Immature natural killer cell (primary cell): ENCODE measurements at places on chromosomes 6 and 20.
A peak's percentile ranks its signal among the peaks of the same experiment; 100 is the strongest.

DNA sequence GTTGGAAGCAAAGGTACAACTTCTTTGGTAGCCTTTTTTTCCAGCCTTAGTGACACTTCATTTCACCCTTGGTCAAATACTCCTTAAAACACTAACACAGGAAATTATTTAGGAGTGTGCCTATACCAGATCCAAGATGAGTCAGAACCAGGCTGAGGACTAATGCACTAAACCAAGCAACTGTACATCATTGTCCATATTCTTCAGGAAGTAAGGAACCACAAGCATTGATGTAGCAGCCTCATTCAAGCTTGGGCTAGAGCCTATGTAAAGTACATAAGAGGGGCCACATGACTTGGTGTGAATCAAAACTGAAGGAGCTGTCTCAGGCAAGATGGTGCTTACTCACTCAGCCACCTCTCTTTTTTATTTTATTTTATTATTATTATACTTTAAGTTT is 20.7 kb upstream of the ADGB start:
- DNase-seq: no peak

DNA sequence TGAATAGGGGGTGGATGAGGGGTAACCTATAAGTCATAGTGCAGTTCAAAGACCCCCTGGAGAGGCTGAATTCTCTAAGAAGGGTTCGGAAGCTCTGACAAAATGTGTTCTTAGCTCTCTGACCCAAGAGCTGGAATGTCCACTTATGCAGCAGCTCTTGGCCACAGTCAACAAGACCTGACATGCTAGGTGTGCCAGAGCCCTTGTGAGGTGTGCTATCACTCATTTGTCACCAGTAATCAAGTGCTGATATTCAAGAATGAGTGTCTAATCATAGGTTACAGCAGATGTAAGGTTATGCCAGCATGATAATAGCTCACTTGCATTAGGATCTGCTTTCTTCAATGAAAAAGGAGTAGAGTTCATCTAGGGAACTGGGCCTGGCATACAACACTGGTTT is 28.1 kb downstream of the TOMM6 start:
- no peak for DNase-seq

DNA sequence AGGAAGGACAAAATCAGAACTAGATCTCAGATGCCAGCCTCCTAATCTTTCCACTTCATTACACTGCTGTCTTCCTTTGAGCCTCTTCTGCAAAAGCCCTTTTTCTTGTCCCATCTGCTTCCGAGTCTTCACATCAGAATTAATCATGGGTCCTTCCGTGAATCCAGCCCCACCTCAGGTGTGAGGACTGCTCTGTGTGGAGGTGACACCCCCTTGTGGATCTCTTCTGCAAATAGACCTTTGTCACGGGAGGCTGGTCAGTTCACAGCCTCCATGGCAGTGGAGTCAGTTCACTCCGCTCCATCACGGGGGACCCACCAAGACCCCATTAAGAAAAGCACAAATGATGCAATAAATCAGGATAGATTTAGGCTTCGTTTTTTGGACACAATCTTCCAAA is 171.1 kb downstream of the ADAT2 start:
- DNase-seq: no peak

DNA sequence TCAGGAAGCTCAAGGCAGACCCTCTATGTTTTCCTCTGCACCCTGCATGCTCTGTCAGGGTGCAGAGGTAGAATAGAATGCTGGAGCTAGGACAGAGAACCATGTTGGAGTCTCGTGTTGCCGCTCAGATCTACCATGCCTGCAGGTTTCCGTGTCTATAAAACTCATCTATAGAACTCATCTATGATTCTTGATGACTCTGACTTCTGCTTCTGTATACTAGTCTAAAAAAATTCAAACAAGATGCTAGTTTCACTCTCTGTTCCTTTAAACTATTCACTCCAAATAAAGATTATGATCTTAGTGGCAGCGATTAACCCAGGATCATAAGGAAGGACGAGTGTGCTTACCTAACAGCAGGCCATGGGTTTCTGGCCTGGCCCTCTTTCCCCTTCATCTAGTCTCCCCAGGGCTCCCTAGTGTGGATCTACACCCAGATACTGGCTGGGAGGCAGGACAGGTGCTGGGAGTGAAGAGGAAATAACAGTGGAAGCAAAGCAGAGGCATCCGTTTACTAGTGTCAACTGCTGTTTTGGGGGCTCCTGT is 162.7 kb upstream of the SUPT3H start:
- no peak for DNase-seq

DNA sequence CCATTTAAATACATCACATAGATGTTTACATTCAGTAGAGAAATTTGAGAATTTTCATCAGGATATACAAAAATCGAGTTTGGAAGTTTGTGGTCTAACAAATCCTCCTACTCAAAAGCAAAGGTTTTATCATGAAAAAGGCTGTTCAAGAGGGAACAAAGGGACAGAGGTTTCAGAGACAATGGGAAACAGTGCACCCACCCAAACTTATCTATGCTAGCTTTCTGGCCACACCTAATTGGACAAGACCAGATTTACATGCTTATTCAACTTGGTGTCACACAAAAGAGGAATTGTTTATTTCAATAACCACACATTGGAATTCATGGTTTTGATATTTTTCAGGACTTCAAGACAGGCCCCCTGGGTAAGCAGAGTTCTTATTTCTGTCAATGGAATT is 28.4 kb upstream of the RSPO3 start:
- DNase-seq: no peak

GRCh38 chr6:2524090-2524489 is 226.6 kb downstream of the MYLK4 start:
- no peak for DNase-seq

DNA sequence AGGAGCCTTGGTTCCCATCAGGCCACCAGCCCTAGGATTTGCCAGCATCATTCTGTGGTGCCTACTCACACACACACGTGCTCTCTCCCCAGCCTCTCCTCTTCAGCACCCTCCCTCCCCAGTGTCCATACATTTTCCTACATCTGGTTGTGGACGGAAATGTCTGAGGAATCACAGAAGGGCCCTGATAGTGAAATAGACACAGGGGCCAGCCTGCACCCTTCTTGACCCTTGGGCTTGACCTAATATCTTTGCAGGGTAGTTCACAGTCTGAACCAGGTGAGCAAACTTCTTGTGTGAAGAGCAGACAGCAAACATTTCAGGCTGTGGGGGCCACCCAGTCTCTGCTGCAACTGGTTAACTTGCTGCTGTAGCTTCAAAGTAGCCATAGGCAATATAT is 108.5 kb upstream of the NXT1 start:
- no peak for DNase-seq

DNA sequence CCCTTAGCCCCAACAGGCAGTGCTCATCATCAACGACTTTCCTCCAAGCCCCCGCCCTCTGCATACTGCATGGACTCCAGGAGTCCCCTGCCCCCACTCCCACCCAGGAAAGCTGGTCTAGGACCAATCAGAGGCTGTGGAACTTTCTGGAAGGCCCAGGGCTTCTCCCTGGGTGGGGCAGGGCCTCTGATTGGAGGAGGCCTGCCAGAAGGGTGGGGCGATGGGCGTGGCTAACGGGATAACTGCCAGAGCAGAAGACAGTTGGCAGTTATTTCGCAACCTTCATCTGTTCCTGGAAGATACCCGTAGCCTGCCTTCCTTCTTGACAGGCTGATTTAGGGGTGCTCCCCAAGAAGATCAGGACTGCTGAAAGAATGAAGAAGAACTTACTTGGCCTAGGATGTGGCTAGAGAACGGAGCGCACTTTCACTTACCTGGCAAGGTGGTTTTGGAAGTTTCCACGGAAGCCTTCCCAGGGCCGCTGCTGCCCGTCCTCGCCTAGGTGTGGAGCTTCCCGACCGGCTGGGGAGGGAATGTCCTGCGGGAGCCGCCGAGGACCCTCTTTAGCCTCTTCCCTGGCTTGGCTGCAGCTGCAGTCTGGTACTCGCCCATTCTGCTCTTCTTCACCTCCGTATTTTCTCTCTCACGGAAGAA is 209.0 kb downstream of the LRFN2 start:
- DNase-seq: no peak

DNA sequence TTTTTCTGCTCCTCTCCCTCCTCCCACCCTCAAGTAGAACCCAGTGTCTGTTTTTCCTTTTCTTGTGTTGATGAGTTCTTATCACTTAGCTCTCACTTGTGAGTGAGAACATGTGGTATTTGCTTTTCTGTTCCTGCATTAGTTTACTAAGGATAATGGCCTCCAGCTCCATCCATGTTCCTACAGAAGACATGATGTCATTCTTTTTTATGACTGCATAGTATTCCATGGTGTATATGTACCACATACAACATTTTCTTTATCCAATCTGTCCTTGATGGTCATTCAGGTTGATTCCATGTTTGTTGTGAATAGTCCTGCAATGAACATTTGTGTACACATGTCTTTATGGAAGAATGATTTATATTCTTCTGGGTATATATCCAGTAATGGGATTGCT is 81.0 kb downstream of the TOX2 start:
- no peak for DNase-seq

DNA sequence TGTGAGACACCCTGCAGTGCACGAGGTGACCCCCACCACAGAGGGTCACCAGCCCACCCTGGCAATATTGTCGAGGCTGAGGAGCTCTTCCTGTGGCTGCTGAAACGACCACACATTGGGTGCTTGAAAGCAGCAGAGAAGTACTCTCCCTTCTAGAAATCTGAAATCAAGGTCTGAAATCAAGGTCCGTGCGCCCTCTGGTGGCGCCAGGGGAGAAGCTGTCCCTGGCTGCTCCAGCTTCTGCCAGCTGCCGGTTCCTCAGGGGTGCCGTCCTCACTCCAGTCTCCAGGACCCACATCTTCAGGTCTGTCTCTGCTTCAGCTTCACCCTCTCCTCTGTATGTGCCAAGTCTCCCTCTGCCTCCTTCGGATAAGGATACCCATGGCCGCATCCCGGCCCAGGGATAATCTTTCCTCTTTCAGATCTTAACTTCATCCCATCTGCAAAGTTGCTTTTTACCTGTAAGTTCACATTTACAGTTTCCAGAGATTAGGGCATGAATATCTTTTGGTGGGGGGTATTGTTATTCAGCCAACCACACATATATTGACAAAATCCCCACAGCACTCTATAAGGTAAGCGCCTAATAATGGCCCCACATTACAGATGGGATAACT is 108.3 kb upstream of the PHACTR3 start:
- DNase-seq: peak; percentile 38

- DNase-seq: no peak
These were observed 1.4 kb downstream of the SPO11 start for GRCh38 chr20:57330998-57331397.

DNA sequence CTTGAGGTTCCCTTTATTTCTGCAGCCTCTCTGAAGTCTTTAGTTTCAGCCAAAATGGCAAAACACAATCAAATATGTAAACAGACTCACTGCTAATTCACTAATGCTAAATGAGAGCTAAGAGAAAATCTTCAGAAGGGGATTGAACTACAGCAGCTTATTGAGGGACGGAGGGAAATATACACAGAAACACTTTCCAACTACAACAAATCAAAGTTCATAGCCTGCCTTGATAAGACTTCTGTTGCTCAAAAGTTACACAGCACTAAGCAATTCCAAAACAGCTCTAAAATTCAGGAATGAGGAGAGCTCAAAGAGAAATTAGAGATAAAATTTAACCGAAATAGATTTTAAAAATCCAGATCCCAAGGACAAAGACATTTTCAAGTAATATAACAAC is 1.7 kb downstream of the TCP11 start:
- DNase-seq: no peak

- no peak for DNase-seq
These were observed 47.7 kb downstream of the BANF2 start for GRCh38 chr20:17747431-17747846.

DNA sequence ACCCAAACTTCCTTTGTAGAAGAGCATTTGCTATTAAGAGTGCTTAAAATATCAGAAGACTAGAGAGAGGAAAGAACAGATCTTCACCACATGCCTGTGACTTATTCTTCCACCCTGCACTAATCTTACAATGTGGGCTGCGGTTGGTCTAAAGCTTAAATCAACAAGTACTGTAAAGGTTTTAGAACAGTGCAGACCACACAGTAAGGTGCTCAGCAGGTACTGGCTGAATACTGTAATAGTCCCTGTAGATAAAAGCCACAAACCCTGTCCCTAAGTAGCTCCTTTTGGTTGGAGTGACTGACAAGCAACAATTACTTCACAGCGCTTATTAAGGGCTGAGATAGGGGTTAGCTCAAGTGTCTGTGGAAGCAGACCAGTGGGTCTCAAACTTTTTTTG is 972 bp upstream of the PHF3 start:
- no peak for DNase-seq

DNA sequence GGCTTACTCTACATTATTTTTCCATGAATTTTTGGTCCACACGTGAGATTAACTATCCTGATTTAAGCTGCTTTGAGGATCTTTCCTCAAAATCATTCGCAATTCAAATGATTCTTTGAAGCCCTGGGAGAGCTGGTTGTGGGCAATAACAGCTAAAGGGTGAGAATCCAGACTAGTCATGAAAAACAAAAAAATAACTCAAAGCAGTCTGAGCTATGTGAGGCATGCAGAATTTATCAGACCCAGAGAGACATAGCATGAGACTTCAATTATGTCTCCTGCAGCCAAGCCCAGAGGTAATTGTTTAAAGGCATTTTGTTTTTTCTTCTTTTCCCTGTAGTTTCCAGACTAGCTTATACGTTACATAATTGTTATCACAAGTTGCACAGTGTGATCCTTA is 517.3 kb upstream of the PTCHD4 start:
- DNase-seq: no peak

DNA sequence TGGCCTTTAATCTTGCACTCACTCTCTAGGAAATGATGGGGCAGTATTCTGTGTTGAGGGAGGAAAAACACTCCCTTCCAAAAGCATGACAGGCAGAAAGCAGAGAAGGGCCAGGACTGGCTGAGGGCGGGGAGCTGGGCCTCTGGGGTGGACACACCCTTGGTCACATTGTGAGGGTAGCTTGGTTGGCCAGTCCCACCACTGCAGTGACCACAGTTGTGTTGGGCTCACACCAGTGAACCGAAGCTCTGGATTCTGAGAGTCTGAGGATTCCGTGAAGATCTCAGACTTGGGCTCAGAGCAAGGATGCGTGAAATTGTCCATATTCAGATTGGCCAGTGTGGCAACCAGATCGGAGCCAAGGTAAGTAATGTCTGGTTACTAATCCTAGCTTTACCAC is at the start of gene TUBB1:
Gene TUBB1, plus strand, starts transcription at position 213 of the 400 bp plus-strand sequence. Its CDS starts 94 bp downstream, at position 307.
- DNase-seq: no peak

DNA sequence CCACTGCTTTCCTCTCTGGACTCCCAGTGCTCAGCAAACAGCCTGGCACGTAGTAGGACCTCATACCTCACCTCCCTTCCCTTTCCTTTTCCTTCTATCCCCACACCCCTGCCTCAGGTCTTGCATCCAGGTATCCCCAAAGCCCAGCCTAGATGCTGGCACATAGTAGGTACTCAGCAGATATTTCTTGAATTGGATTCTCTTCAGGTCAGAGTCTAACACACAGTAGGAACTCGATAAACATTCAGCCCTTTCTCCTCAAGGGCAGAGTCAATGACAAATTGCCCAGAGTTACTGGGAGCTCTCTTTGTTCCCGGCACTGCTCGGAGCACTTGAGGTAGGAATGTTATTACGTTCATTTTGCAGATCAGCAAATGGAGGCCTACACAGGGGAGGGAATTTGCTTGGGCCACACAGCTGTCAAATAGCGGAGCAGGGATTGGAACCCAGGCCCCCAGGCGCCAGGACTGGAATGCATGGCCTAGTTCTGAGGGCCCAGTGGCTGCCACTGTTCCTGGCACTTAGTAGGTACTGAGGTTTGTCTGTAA is 25.9 kb downstream of the NOL4L start:
- no peak for DNase-seq

GRCh38 chr6:2245877-2246863 is 765 bp upstream of the GMDS start:
- peak; percentile 31 for DNase-seq
